ENCODE measurements at places on chromosomes 11 and 22.

- DNase-seq = no peak
Observed at GRCh38 chr11:69311767-69312385, 17.9 kb downstream of the MYEOV start.

DNA sequence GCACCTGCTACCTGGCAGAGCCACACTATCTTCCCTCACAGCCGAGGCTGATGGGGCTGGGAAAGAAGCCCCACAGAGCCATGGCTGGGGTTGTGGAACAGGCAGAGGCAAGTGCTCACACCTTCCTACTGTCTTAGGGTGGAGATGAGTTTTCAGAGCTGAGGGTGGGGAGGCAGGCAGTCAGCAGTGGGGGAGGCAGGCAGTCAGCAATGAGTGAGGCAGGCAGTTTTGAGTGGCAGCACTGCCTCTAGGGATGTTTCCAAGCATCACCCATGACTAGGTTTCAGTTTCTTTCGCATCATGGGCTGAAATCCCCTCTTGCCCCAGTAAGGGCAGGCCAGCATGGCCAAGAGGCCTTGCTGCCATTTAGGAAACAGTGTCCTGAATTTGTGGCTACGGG is 41.6 kb upstream of the NTM start:
- DNase-seq = no peak

DNA sequence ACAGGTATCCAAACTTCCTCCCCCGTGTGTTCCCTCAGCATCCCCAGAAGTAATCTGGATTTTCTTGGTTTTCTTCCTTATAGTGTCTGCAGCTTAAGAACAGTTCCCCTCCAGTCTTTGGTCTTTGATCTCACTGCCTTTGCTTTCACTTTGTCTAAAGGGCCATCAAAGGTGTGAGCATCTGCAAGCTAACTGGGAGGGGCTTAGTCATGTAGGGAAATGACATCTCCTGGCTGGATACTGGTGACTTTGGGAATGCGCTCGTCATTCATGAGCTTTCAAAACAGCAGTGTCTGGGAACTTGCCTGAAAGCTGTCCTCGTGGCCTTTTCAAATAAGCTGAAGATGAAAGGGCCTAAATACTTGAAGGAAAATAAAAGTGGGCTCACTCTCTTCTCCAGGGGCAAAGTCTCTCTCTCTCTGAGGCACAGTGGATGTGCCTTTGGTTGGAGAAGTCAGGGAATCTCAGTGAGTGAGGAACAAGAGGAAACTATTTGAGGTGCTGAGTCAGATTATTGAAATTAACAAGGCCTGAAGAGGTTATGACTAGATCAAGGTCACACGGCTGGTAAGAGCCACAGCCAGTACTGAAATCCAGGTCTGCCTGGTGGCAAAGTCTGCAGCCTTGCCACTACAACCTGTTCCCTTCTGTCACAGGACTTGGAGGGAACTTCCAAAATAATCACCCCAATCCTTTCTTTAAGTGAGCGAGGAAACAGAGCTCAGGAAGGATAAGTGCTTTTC is 45.6 kb upstream of the TENM4 start:
- DNase-seq = no peak

- no peak for DNase-seq
Observed at GRCh38 chr22:49663823-49664222, 163.8 kb downstream of the BRD1 start.

DNA sequence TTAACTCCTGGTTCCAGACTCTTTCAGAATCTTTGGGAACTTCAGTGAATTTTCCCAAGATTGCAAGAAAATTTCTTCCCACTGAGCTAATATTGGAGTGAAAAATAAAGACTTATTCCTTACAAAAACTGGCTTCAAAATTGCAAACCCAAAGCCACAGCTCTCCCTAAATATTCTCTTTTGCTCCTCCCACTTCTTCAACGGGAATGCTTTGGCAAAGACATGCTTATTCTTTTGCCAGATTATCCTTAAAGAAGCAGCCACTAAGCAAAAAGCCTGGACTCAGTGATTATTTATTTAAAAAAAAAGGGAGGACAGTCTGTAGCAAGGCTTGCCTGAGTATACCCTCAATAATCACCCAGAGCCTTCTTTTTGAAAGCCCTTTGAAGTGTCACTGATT is 902.4 kb upstream of the CCDC90B start:
- no peak for DNase-seq

Measured in stimulated activated CD8-positive, alpha-beta memory T cell treated with anti-CD3 and anti-CD28 coated beads, Interleukin-7, amount 100 ng/mL, for 1 hour (primary cell).